GM23248 (cell line): ENCODE measurements at places on chromosomes 4 and X.

DNA sequence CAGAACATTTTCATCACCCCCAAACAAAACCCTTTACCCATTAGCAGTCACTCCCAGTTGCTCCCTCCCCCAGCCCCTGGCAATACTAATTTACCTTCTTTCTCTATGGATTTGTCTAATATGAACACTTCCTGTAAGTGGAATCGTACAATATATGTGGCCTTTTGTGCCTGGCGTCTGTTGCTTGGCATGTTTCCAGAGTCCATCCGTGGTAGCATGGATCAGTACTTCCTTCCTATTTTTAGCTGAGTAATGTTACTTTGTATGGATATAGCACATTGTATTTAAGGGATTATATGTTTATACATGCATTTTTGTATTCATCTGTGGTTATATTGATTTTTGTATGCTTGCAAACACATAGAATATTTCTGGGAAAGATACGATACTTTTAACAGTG lies 48.2 kb downstream of the PPEF1 start:
- DNase-seq: no peak

DNA sequence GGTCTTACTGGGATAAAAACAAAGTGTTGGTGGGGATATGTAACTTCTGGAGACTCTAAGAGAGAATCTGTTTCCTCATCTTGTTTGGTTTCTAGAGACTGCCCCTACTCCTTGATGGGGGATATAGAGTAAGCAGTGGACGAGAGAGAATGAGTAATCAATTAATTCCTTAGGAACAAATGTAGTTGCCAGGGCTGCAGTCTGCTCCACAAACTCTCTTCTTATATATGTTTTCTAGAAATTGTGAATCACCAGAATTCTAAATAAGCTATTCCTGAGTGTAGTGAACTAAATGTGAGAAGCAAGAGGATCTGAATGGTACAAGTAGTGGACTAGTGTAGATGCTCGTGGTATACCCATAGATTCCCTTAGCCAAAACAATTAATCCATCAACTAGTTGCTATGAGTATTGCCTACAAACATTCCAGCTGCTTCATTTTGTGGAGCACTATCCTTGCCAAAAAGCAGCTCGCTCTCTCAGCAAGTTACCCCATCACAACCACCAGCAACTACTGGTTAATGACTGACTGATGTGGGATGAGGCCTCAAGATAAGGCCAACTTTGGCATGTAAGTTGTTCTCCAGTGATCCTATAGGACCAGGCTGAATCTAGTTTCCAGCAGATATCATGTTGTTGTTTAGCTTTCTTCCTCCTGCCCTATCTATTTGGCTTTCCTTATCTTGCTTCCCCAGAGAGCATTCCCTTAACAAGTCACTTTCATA lies 273.0 kb downstream of the SLC7A11 start:
- DNase-seq: peak; percentile 68

DNA sequence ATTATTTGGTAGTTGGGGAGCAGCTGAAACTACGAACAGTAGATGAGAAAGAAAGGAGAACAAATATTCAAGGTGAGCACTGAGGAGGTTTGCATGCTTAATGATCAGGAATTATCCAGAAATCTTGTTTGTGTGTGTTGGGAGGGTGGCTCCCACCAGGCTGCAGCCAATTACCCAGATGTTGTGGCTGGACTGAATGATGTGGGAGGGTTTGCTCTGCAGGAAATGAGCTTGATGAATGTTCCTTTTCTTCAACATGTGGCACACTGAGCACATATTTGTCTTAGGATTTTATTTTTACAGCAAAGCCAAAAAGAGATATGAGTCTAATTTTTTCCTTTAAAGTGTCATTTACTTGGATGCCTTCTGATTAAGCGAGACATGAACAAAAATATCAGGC lies 48.3 kb upstream of the AMOT start:
- DNase-seq: no peak

DNA sequence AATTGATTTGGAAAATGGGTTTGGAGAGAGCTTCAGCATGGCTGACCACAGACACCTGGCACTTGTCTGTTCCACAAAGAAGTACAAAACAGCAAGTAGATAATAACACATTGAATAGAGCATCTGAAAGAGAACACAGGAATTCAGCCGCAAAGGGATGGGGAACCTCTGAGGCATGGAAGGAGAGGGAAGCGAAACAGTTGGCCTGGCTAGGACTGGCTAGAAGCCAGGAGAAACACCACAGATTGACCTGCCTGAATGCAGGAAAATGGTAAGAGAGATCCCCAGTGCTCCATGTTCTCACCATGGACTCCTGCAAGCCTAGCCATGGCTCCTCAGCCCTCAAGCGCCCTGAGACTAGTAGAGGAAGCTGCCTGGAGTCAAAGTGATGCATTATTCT lies 169.7 kb upstream of the SH3RF1 start:
- DNase-seq: no peak

DNA sequence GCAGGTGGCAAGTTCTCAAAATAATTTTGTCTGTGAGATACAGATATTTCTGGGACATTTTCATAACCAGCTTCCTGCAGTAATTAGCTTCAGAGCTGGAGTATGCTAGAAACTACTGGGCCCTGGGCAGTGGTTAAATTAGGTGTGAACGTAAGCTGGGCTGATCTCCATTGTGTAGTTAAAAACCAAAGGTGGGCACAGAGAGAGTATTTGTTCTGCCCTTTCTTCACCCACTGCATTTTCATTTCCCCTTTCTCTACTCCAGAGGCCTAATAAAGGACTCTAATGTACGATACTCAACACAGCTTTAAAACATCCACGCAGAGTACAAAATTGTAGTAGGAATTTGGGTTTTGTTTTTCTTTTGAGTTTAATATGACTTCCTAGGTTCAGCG lies 252.7 kb downstream of the SPRY1 start:
- DNase-seq: no peak
